ENCODE measurements at places on chromosomes 6 and 20. TPM values are rescaled to one million over a fixed set of nuclear protein-coding genes. Genes with fewer than 3 reads are reported as not detected.

MUC22 gene
- total RNA-seq: not detected

MYLIP gene
- 2.4 TPM for total RNA-seq

OPRM1 gene
- not detected for total RNA-seq

ARHGAP18 gene
- total RNA-seq: 9.9 TPM

LHFPL5 gene
- not detected for total RNA-seq

FOXC1 gene
- total RNA-seq: 6.2 TPM

FRK gene
- total RNA-seq: 4.8 TPM

LTA gene
- total RNA-seq: not detected

SPATA25 gene
- total RNA-seq: 0.72 TPM

MMUT gene
- 15.1 TPM for total RNA-seq

GRM1 gene
- not detected for total RNA-seq

MLN gene
- not detected for total RNA-seq

PHACTR3 gene
- 3.4 TPM for total RNA-seq

C6orf163 gene
- total RNA-seq: not detected

SLC17A2 gene
- total RNA-seq: not detected

ZNF165 gene
- total RNA-seq: 2.3 TPM

C20orf202 gene
- not detected for total RNA-seq

MICB gene
- 4.7 TPM for total RNA-seq

All from tracheal epithelial cell (primary cell).